ENCODE measurements at places on chromosomes 1 and 21.

GRCh38 chr1:210124736-210125135, 107.9 kb upstream of the SERTAD4 start:
- no peak for DNase-seq

DNA sequence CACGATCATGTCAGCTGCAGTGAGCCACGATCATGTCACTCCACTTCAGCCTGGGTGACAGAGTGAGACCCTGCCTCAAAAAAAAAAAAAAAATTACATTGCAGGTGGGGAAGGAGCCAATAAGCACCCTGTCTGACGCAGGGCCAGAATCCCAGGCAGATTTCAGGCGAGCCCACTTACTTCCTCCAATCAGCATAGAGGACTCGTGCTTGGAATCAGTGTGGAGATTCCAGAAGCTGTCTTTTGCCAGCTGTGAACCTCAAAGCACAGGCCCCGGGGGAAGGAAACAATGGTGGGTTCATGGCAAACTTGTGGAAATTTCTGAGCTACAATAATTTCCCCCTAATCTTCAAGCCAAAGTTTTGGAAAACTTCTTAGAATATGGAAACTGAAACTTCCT, 178.2 kb upstream of the ZNF644 start:
- DNase-seq, result no peak

DNA sequence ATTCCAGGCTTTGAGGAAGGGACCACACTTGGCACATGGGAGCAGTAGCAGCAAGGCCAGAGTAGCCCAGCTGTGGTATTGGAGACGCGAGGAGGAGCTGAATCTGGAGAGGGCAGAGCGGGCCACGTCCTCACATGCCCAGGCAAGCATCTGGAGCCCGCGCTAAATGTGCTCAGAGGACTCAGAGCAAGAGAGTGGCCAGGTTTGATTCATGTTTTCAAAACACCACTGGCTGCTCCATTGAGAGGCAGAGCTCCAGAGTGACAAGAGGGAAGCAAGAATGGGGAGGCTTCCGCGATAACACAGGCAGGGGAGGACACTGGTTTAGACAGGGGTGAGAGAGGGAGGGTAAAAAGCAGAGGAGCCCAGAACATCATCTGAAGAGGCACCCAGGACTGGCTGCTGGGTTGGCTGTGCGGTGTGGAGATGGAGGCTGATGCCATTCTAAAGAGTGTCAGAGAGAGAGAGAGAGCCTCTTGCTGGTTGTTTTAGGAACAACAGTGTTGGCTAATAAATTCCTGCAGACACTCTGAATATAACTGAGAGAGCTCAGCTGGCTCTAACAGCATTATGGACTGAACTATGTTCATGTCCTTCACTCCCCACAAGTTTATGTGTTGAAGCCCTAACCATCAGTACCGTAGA, 32.3 kb downstream of the RCAN1 start:
- no peak for DNase-seq

DNA sequence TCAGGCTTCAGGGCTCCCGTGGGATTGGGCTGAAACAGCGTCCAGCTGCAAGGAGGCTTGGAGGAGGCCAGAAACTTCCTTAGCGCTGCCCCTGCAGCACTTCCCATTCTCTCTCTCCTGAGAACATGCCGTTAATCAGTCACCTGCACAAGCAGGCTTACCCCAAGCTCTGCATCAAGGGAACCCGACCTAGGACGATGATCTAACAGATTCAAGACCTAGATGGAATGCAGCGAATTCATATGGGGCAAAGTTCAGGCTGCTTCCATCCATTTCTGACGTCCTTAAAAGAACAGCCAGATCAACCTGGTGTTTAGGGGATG, 114.1 kb downstream of the ERG start:
- no peak for DNase-seq

GRCh38 chr1:224205438-224205840, 22.4 kb downstream of the DEGS1 start:
- peak; percentile 74 for DNase-seq

- no peak for DNase-seq
Measured at GRCh38 chr1:55584526-55585401, 369.6 kb upstream of the USP24 start.

- DNase-seq, result peak; percentile 96
Measured at GRCh38 chr1:151311589-151312331, 15.5 kb downstream of the PI4KB start.

GRCh38 chr1:66132324-66132723, 339.6 kb downstream of the PDE4B start:
- DNase-seq, result no peak

- no peak for DNase-seq
Measured at GRCh38 chr1:29504709-29505410, 268.5 kb downstream of the PTPRU start.

DNA sequence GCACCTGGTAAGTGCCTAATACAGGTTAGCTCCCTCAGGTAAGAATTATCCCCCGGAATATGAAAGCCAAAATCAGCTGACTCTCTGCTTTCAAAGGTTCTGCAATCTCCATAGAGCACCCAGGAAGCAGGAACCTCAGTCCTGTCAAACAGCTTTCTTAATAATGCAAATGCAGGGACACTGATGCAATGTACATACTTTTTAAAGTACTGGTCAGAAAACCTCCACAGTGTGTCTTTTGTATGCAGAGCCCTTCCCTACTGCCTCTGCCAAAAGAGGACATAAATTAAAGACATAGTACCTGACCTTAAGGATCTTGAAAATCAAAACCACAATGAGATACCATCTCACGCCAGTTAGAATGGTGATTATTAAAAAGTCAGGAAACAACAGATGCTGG, 365.0 kb upstream of the KAZN start:
- no peak for DNase-seq

DNA sequence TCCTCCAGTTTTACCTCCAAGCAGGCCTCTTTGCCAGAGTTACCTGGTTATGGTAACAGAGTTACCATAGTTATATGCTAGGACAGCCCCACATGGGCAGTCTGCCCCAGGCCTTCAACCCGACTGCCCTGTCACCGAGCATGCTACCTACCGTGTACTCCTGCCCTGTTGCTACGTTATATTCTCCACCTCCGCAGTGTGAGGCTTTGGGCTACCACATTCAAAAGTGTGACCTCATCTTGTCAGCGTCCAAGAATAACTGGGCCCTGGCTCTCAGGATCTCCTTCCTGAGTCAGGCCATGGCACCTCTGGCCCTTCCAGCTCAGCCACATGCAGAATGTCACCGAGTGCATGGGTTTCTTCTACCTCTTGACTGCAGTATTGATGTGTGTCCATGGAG, 8.9 kb downstream of the MAPKAPK2 start:
- DNase-seq, result no peak

DNA sequence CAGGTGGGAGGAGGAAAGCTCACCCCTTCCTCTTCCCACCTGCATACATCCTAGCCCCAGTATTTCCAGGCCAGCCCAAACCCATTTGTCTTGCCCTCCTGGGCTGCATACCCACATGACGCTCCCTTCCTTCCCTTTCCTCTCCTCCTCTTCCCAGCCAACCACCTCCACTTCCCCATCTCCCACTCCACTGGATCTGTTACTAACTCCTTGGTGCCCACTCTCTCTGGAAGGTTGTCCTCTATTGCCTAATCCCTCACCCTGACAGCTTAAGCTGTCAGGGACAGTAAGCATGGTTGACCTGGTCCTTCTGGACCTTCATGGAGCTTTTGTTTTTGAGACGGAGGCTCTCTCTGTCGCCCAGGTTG, 23.0 kb upstream of the SYNC start:
- DNase-seq, result no peak

DNA sequence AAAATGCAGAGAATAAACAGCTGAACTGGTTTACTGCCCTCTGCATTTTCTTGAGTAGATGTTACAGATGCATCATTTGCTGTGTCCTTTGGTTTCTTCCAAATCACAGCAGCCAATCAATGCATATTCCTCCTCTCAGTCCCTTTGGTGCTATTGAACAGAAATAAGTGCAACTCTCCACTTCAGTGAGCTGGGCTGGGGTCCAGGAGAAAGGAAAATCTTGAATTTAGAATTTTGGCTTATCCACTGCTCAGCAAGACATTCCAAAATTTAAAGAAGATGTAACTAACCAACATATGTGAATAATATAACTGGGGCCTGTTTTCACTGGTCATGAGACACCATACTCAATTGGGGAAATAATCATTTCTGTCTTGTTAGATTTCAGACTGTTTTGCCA, 39.2 kb downstream of the PRMT6 start:
- no peak for DNase-seq

- DNase-seq, result no peak
Measured at GRCh38 chr1:26280333-26281042, 602 bp downstream of the SH3BGRL3 start.

GRCh38 chr21:45873866-45874265, 107.7 kb upstream of the COL6A1 start:
- DNase-seq, result no peak

DNA sequence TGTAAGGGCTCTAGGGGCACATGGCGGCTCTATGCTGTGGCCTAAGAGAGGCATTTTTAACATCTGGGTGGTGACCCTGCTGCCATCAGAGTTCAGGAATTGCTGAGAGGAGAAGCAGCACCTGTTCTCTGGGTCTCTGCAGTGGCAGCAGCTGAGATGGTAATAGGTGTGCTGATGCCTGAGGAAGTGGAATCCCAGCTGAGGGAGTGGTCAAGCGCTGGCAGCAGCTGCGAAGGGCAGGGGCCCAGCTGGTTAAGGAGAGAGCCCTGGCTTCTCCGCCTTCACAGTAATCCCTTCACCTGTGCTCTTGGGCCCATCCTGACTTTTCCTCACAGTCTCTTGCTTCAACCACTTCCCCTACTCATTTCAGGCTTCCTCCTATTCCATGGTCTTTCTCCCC, 39.8 kb downstream of the GJA5 start:
- DNase-seq, result no peak

- no peak for DNase-seq
Measured at GRCh38 chr1:239536165-239536849, 149.9 kb downstream of the CHRM3 start.

DNA sequence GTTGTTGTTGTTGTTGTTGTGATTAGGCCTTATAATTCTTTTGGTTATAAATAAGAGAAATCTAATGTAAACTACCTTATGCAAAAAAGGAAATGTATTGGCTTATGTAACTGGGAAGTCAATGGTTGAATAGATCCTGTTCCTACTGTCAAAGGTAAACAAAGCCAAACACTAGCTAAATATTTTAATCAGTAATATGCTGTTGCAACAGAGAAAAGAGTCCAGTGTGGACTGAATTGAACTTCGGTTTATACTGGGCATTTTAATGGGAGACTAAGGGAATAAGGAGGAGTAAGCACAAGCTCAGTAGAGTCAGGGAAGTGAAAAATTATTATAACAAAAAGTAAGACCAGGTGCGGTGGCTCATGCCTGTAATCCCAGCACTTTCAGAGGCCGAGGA, 15.4 kb downstream of the MSH4 start:
- no peak for DNase-seq

- peak; percentile 67 for DNase-seq
Measured at GRCh38 chr1:202199040-202199889, 5.7 kb downstream of the LGR6 start.

GRCh38 chr21:15486460-15487195, 243.2 kb upstream of the USP25 start:
- DNase-seq, result peak; percentile 30

GRCh38 chr1:9107136-9107535, 21.8 kb downstream of the GPR157 start:
- DNase-seq, result no peak

- DNase-seq, result no peak
Measured at GRCh38 chr21:33373451-33373850, 29.8 kb upstream of the IFNGR2 start.

DNA sequence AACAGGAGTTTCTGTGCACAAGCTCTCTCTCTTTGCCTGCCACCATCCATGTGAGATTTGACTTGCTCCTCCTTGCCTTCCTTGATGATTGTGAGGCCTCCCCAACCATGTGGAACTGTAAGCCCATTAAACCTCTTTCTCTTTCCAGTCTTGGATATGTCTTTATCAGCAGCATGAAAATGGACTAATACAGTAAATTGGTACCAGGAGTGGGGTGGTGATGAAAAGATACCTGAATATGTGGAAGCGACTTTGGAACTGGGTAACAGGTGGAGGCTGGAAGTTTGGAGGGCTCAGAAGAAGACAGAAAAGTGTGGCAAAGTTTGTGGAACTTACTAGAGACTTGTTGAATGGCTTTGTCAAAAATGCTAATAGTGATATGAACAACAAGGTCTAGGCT, 69.1 kb upstream of the VANGL1 start:
- no peak for DNase-seq

DNA sequence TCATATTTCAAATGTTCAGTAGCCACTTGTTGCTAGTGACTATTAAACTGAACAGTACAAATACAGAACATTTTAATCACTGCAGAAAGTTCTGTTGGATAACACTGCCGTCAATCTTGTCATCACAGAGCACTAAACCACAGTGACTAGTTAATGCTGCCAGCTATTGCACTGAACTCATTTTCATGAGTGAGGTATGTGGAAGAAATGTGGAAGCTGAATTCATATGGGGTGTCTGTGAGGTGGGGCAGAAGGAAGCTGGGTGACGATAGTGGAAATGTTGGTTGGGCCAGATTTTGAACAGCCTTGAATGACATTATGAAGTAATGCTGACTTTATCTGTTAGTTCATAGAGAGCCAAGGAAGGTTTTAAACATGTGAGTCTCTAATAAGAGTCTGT, 49.6 kb downstream of the OSBPL9 start:
- no peak for DNase-seq

DNA sequence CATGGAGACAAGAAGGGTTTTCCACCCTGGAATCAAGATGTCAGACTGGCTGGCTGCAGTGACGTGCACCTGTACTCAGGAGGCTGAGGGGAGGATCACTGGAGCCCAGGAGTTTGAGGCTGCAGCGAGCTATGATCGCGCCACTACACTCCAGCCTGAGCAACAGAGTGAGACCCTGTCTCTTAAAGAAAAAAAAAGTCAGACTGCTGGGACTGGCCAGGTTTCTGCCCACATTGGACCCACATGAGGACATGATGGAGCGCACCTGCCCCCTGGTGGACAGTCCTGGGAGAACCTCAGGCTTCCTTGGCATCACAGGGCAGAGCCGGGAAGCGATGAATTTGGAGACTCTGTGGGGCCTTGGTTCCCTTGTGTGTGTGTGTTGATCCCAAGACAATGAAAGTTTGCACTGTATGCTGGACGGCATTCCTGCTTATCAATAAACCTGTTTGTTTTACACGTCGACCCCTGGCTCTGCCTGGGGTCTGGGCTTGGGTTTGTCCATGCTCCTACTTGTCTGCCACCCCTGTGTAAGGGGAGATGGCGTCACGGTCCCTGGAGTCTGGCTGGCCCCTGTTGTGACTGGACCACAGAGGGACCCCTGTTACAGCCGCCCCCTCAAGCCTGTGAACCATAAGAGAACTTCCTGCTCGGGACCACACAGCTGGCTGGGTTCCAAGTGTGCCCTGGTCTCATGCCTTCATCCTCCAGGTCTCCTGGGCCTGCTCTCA, 20.9 kb upstream of the VPS13D start:
- DNase-seq, result peak; percentile 45

GRCh38 chr1:33015216-33015615, 21.5 kb downstream of the AK2 start:
- DNase-seq, result no peak

DNA sequence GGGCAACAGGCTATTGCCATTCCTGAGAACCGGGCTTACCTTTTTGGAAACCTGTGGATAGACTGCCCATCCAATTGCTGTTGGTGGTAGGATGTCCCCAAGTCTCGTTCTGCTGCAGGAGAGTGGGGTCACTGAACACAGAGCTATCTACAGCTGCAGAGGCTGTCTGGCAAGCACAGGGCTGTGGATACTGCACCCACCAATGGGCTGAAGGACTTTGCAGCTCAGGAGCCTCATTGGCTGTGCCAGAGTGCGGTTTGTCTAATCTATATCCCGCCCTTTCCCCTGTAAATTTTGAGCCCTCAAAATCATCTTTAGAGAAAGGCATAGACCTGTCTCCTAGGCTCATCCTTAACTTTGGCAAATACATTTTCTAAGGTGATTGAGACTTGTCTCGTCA, 15.3 kb downstream of the RNF187 start:
- no peak for DNase-seq

Measured in large intestine (tissue), 12 donors.